ENCODE measurements at places on chromosomes 4 and X.

GRCh38 chr4:90234916-90235547 is 107.8 kb downstream of the CCSER1 start:
- no peak for DNase-seq

DNA sequence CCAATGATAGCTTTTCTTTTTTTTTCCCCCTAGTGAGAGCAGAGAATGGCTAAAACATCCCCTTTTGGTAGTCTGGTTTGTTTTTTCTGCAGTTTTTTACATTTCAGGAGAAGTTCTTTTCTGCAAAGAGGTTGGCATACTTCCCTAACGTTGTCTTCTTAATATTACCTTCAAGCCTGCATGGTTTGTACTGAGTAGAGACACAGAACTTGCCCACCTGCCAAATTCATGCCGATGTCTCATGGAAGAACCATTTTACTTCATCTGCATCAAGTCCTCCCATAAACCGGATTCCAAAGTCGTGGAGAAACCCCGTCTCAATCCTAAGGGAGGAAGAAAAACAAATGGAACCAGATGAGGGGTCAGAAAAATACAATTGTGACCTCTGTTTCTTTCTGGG is 89.7 kb downstream of the SHOX start:
- DNase-seq, result no peak

DNA sequence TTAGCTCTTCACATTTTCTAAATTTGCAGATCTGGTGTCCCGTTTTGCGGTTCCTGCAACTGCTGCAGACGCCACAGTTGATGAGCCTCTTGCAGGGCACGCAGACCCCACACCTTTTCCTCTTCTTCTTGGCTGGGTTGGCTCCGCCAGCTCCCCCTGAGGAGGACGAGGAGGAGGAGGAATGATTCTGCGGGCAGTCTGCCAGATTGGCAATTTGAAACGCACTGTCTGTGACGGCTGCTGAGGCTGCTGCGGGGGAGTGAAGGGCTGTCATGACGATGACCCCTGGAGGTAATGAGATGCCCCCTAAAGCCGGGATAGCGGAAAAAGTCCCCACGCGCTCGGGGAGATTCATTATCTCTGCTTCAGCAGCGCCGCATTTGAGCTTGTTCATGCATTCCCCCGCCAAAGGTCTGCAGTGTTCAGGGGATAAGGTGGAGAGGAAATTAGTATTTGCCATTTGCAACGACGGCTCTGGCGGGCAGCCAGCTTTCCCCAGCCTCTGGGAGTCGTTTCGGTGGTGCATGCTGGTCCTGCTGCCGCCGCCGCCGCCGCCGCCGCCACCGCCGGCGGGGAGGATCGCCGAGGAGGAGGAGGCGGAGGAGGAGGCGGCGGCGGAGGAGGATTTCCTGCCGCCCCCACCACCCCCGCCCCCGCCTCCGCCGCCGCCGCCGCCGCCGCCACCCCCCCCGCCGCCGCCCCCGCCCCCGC is 3.8 kb downstream of the CXXC4 start:
- peak; percentile 36 for DNase-seq

GRCh38 chrX:144809025-144809424 is 438.3 kb upstream of the SPANXN1 start:
- DNase-seq, result no peak

GRCh38 chr4:134343081-134343480 is 141.5 kb upstream of the PABPC4L start:
- no peak for DNase-seq

DNA sequence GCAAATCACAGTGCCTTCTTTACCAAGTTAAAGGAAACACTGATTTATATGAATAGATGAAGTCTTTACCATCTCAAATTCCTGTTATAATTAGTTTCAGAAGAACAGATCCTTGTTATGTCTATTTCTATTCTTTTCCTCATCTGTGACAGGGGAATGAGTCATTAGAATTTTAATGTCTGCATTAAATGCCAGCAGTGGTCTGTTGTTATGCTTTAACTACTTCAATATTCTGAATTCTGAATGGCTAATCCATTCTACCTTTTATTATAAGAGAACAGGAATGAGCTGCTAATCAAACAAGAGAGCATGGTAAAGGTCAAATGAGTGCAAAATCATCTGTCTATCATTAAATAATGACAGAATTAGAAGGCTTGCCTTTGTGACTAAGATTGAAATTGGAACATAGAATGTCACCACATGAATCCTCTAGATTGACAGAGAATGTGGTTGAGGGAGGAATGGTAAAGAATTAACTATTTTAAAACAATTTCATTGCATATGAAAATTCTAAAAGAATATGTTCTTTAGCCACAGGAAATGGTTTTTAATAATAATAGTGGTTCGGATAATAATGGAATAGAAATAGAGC is 935.5 kb downstream of the ADGRL3 start:
- no peak for DNase-seq

- DNase-seq, result no peak
These were observed 462.3 kb upstream of the ADGRL3 start for GRCh38 chr4:60737858-60738257.

DNA sequence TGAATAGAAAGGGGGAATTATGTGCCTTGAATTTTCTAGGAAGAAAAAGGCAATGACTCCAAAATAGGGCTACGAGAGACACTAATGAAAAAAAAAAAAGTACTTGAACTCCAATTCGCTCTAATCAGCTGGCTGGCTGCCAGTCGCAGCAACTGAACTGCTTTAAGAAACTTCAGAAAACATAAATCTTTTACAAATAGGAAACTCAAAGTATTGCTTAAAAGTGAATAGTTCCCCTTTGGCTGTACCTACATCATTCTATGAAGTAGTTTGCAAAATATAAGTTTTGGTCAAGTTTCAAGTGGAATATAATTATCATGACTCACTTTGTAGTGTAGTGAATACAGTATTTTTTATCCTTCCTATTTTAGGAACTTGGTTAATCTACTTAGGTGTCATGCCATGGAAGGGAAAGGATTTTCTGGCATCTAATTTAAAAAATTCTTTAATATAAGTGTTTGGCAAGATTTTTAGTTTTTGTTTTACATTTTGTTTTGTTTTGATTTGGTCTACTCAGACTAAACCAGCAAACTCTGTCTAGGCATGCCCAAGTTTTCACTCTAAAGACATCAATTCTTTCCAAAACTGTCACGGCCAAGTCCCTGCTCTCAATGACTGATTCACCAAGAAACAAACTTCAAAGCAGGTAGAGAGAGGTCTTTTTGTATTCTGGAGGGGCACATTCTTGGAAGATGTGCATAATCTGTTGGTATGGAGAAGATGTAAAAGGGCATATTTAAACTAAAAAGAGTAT is 382.4 kb upstream of the GALNT7 start:
- DNase-seq, result no peak

- DNase-seq, result no peak
These were observed 4.2 kb upstream of the NYX start for GRCh38 chrX:41442824-41443550.

Measured in activated CD4-positive, alpha-beta T cell treated with anti-CD3 and anti-CD28 coated beads, Interleukin-2, amount 50 U/mL, for 4 hours (primary cell).